RWPE2 (cell line): ENCODE measurements at places on chromosomes 4 and X.

- H3K4me1 ChIP-seq: no peaks in the 10 kb centered on the region
- no peak overlapping the region for H3K27ac ChIP-seq
- no peak for DNase-seq
- no peaks in the 10 kb centered on the region for H3K36me3 ChIP-seq
- H3K27me3 ChIP-seq: no peaks in the 10 kb centered on the region
Measured at GRCh38 chr4:122810669-122811068, 16.0 kb upstream of the FGF2 start.

GRCh38 chr4:67401902-67402301 lies 143.4 kb downstream of the CENPC start:
- H3K4me3 ChIP-seq: no peak overlapping the region
- no peak overlapping the region for H3K27ac ChIP-seq
- H3K36me3 ChIP-seq: no peaks in the 10 kb centered on the region
- no peaks in the 10 kb centered on the region for H3K4me1 ChIP-seq

- no peak overlapping the region for H3K27ac ChIP-seq
- no peak overlapping the region for H3K4me3 ChIP-seq
- DNase-seq: no peak
- no peaks in the 10 kb centered on the region for H3K27me3 ChIP-seq
- H3K4me1 ChIP-seq: no peaks in the 10 kb centered on the region
- H3K36me3 ChIP-seq: no peaks in the 10 kb centered on the region
Measured at GRCh38 chrX:14267216-14267615, 237.5 kb upstream of the GEMIN8 start.

GRCh38 chr4:112747036-112747435 lies 110.1 kb downstream of the LARP7 start:
- no peaks in the 10 kb centered on the region for H3K27me3 ChIP-seq
- no peaks in the 10 kb centered on the region for H3K4me1 ChIP-seq
- H3K4me3 ChIP-seq: no peak overlapping the region
- DNase-seq: no peak
- no peak overlapping the region for H3K27ac ChIP-seq

- H3K27ac ChIP-seq: peak overlapping the region; percentile 25
- H3K27me3 ChIP-seq: no peaks in the 10 kb centered on the region
- peaks cover 11% of the 10 kb centered on the region for H3K4me1 ChIP-seq
- H3K4me3 ChIP-seq: no peak overlapping the region
- DNase-seq: no peak
- H3K36me3 ChIP-seq: peaks cover 36% of the 10 kb centered on the region
Measured at GRCh38 chr4:41058426-41058825, 155.9 kb downstream of the APBB2 start.

DNA sequence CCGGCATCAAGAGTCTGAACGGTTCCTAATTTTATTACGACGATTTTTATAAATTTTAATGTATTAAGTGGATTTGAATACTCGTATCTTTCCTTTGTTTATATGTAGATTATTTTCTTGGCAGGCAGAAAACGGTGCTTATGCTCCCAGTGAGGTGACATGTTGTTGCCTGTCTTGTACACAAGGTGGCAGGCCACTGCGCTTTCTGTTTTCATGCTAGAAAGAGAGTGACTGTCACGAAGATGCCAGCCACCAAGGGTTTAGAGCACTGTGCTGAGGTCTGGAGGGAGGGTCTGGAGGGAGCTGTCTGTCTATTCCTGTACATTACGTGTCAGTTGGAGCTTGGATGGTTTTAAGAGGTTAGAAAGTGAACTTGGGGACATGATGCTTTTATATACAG lies 87.7 kb downstream of the SHROOM2 start:
- H3K4me3 ChIP-seq: no peak overlapping the region
- DNase-seq: no peak
- peak overlapping the region; percentile 81 for H3K27ac ChIP-seq
- H3K4me1 ChIP-seq: peaks cover 6% of the 10 kb centered on the region
- no peaks in the 10 kb centered on the region for H3K36me3 ChIP-seq

- no peak overlapping the region for H3K4me3 ChIP-seq
- no peak overlapping the region for H3K27ac ChIP-seq
- no peak for DNase-seq
Measured at GRCh38 chr4:26803211-26803861, 57.3 kb upstream of the STIM2 start.
